H7 (cell line): ENCODE measurements at places on chromosomes 6 and 20.

GRCh38 chr6:15553736-15554294 lies 109.0 kb downstream of the DTNBP1 start:
- DNase-seq, result no peak

DNA sequence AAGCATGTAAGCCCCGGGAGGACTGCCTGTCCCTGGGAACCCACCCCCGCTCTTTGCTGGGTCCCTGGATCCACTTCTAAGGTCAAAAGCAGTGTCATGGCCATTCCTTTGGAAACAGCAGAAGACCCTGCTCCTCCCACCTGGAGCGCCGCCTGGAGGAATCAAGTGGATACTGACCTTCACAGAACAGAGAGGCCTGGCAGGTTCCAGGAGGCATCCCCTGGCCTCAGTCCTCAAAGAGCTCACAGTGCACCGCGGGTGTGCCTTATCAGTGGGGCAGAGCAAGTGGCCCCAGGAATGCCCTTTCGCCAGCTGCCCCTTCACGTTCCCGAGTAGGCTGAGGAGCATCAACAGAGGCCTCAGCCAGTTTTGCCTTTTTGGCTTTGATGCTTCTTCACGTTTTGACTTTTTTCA lies 11.1 kb upstream of the SLC4A11 start:
- DNase-seq, result peak; percentile 94

DNA sequence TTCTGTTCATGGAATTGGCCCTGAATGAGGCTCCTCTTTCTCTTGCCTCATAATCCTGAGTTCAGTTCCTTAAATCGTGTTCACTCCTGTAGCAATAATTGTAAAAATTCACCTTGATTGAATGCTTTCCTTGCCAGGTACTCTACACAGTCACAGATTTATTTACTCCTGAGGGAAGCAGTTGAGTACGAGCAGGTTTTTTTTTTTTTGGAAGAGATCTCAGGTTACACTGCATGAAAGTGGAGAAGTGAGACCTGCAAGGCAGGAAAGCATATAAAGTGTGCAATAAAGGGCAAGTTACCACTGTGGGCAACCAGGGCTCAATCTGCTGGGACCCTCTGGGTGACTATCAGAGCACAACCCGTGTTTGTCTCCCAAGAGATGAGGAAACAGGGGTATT lies 93.0 kb upstream of the DOK5 start:
- no peak for DNase-seq

- no peak for DNase-seq
These were observed 6.7 kb downstream of the HLA-DQA1 start for GRCh38 chr6:32643904-32644303.

GRCh38 chr6:37078814-37079213 lies 73.4 kb downstream of the FGD2 start:
- no peak for DNase-seq

DNA sequence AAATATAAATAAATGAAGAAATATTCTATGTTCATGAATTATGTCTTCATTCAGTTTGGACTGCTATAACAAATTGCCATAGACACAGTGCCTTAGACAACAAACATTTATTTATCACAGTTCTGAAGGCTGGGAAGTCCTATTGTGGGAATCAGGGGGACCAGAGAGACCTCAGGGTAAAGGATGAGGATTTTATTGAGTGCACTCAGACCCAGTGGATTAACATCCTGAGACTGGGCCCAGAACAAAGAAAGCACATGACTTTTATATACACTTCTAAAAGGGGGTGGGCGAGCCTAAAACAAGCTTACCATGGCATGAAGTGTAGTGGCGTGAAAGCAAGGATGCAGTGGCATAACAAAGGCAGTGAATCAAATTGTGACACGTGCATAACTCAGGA lies 26.9 kb upstream of the CBLN4 start:
- no peak for DNase-seq

DNA sequence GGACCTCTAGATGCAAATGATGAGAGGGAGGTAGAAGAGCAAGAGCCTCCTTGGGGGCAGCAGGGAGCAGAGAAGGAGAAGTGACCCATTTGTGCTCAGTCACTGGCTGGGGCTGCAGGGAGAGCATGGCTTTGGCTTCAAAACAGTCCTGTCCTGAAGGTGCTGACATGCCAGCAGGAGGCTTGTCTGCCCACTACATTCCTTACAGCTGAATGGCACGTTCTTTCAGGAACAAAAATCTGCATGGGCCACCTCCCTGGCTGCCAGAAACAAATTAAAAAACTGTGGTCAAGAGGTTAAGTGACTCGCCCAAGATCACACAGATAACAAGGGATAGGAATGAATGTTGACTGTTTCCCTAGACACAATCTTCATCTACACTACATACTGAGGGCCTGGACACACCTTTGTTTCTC lies 188.8 kb downstream of the HIVEP2 start:
- DNase-seq, result peak; percentile 19

- DNase-seq, result no peak
These were observed 4.6 kb downstream of the SIRPG start for GRCh38 chr20:1652960-1653359.

- peak; percentile 60 for DNase-seq
These were observed 15.6 kb upstream of the UBE2J1 start for GRCh38 chr6:89368107-89368506.

DNA sequence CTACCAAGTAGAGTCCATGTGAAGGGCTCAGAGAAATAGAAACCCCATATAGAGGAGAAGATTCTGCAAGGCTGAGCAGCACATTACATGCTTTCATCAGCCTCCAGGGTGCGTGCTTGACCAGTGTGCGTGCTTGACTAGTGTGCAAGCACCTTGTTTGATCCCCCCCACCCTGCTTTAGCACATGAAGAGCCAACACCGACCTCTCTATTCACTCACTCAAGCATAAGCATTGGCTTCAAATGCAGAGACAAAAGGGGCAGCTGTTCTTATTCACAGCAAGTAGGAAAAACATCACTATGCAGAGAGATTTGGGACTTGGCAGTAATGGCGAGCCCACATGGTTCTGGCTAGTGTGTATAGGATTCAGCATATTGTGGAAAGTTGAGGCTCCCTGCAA lies 278.7 kb upstream of the RNF217 start:
- DNase-seq, result peak; percentile 8

DNA sequence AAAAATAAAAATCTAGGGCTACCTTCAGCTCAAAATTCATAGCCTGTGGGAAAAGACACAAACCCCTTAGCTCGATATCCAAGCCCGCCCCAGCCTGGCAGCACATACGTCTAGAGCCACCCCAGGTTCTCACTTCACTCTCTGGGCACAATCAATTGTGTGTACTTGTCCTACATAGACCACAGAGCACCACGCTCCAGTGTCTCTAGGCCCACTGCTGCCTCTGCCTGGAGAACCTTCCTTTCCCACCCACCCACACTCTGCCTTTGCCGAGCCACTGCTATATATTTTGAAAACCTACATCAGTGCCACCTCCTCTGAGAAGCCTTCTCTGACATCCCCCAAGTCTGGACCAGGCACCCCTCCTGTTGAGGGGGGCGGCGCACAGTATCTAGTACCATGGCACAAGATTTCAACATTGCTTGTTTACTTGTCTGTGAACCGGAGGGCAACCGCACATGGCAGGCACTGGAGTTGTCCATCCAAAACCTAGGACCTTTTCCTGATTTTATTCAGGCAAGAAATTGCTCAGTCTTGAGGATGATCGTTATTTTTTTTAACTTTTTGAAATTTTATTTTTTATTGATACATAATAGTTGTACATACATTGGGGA lies 141.5 kb downstream of the UNC5CL start:
- no peak for DNase-seq

GRCh38 chr20:35702051-35702823 lies 3.0 kb downstream of the ROMO1 start:
- DNase-seq, result no peak

- DNase-seq, result no peak
These were observed 191.1 kb downstream of the SAMD5 start for GRCh38 chr6:147699637-147700036.

- no peak for DNase-seq
These were observed 88.5 kb upstream of the HIVEP1 start for GRCh38 chr6:11923621-11924020.

DNA sequence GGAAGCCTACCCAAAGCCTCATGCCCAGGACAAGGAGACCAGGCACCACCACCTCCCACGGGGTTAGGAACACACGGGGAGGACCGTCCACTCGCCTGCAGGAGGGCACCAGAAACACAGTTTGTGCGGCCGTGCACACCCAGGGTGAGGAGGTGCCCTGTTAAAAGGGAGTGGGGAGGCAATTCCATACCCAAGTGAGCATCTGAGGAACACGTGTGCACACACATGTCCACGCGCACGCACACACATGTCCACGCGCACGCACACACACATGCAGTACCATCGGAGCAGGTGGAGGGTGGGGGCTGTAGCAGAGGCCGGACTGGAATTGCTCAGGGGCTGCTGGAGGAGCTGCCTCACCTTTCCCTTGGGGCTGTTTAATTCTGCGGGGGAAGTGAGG lies 259.4 kb downstream of the TAF4 start:
- peak; percentile 29 for DNase-seq

GRCh38 chr6:90677440-90677839 lies 90.6 kb upstream of the MAP3K7 start:
- DNase-seq, result no peak

DNA sequence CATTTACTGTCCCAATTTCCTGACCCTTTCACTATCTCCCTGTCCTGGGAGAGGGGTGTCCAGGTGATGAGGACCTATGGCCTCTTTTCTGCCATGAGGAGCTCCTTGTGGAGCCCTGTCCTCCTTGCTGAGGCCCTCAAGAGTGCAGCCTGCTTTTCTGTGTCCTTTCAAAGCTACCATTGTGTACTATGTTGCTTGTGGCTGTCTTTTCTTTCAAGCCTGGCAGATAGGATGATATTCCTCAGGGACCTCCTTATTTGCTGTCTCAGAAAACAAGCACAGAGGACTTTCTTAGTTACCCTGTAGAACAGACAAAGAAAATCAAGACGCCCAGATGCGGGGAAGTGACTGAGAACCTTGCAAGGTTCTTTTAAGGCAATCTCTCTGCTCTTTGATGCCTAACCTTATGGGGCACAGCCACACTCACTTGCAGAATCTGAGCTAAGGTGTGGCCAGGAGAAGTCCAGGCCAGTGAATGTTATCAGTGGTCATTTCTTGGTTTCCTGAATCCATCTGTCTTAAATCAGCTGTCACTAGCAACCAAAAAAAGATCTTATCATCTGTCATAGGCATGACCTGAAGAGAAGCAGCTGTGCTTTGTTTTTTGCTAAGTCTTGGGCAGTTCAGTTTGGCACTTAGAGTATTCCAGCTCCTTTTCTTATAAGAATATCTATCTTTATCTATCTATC lies 17.2 kb downstream of the CARMIL1 start:
- DNase-seq, result no peak
